ENCODE measurements at places on chromosomes 5 and 9.
A peak's percentile ranks its signal among the peaks of the same experiment; 100 is the strongest.

GRCh38 chr5:94707359-94707758, 88.9 kb downstream of the SLF1 start:
- no peak for DNase-seq

- DNase-seq = no peak
Observed at GRCh38 chr5:179905161-179905560, 2.5 kb downstream of the TBC1D9B start.

GRCh38 chr5:141585594-141585993, 33.2 kb downstream of the DIAPH1 start:
- DNase-seq = no peak

- DNase-seq = no peak
Observed at GRCh38 chr9:107841076-107841475, 351.5 kb upstream of the KLF4 start.

DNA sequence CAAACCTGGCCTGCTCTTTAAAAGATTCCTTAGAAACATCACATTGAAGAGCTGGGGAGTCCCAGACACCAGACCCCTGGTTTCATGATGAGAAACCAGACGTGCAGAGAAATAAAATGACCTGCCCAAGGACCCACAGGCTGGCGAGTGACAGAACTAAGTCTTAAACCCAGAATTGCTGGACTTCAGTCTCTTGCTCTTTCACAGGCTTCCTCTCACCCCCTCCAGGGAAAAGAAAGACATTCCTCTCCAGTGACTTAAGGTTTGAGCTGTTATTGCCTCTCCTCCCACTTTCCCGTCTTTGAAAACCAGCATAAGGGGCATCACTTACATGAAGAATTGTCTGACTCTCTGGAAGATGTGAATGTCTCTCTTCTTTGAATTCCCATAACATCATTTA, 535.2 kb downstream of the IRX1 start:
- no peak for DNase-seq

DNA sequence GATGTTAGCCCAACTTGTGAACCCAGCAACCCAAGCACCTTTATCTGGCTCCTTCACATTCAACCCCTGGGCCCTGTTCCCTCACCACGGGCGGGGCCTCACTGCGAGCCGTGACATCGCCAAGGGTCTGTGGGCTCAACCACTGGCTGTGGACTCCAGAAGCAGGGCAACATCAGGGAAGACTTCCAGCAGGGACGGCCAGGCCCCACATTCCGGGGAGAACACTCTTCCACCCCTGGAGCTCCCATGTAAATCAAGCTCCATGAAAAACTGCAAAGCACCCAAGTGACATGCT, 175.3 kb downstream of the ERCC6L2 start:
- DNase-seq = no peak

GRCh38 chr9:36064448-36065037, 27.8 kb downstream of the RECK start:
- DNase-seq = no peak

- no peak for DNase-seq
Observed at GRCh38 chr5:38259062-38259808, 876 bp downstream of the EGFLAM start.

DNA sequence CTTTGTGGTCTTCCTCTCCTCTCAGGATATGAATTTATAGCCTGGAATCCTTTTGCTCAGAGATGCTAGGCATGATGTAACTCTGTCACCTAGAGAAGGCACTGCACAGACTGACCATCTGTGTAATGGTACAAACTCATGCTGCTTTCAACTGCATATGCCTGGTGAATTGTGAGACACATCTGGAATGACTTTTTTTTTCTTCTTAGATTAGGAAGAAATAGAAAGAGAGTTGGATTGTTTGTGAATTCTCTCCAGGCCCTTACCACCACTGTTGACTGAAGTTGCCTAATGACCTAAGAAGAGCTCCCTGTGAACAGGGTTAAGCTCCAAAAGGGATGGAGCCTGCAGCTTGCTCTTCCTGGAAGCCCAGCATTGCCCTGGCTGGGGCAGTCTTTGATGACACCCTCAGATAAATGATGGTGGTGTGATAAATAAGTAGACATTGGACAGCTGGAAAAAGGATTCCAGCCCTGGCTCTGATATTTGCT, 47.8 kb upstream of the TRIM32 start:
- no peak for DNase-seq

DNA sequence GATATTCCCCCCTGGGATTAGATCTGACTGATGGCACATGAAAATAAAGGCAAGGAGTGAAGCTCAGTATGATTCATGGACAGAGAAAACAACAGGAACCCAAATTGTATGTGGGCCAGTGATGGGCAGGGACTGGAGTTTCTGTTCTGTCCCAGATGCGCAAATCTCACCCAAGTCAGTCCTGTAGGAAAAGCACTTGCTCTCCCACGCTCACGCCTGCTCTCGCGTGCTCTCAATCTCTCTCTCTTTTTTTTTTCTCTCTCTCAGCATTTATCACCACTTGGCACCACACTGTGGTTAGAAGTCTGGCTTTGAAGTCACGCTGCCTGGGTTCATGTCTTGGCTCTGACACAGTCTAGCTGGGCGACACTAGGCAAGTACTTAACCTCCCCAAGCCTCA, 106.5 kb upstream of the LRRTM2 start:
- DNase-seq = no peak

DNA sequence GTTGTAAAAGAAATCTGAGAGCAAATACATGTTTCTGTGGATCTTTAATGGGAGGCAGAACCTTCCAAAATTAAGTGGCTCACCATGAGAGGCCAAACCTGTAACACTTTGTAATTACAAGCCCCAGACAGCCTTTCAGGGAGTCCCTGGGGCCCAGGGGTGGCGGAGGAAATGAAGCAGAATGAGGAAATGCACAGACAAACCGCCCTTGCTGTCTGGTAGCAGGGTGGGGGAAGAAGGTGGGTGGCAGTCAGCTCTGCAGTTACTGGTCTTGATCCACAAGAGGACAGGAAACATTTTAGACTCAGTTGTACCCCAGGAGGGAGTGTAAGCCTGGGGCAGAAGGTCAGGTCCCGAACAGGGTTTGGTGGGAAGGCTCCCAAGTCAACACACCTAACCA, 6.5 kb downstream of the ARL14EPL start:
- no peak for DNase-seq

GRCh38 chr5:141567513-141568117, 51.2 kb downstream of the DIAPH1 start:
- DNase-seq = no peak

GRCh38 chr5:135185481-135186065, 151.5 kb upstream of the PITX1 start:
- no peak for DNase-seq

DNA sequence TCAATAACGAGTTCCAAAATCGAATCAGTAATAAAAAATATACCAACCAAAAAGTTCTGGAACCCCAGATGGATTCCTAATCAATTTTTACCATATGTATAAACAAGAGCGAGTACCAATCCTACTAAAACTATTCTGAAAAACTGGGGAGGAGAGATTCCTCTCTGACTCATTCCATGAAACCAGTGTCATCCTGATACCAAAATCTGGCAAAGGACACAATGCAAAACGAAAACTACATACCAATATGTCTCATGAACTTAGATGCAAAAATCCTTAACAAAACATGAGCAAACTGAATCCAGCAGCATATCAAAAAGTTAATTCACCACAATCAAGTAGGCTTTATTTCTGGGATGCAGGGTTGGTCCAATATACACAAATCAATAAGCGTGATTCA, 30.5 kb upstream of the MACIR start:
- DNase-seq = no peak

DNA sequence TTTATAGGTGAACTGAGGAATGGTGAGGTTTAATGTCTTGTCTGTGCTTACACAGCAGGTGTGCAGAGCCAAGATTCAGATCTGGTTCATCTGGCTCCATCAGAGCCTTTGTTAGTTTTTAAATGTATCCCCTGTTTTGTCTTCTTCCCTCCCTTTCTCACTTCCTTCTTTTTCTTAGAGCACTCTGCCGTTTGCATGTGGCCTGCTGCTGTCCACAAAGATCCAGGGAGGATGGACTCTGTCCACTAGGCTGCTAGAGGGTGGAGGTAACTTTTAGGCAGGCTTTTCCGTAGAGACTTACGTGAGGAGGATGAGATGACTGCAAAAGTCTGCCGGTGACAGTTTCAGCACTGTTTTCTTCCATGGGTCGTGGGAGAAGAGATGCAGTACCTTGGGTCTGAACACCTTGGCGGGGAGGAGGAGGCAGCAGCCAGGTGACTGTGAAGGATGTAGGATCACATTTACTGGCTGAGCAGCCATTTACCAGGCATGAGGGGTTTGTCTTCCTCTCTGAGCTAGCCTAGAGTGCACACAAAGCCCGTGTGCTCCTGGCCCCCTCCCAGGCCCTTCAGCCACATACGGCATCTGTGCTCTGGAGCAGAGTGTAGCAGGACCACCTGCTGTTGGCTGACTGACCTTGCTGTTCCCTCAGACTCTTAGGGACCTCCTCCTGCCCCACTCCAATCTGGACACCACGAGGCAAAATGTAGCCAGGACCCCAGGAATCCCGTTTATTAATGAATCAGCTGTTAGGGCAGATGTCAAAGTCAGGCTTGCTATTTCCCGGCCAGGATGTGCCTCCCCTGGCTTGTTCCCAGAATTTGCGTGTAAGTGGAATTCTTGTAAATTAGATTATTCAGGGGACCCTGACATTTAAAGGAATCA, 1.8 kb downstream of the NTMT1 start:
- no peak for DNase-seq

- peak; percentile 38 for DNase-seq
Observed at GRCh38 chr9:35903049-35903448, 3.0 kb upstream of the HRCT1 start.

- no peak for DNase-seq
Observed at GRCh38 chr5:35141739-35142138, 88.5 kb downstream of the PRLR start.

DNA sequence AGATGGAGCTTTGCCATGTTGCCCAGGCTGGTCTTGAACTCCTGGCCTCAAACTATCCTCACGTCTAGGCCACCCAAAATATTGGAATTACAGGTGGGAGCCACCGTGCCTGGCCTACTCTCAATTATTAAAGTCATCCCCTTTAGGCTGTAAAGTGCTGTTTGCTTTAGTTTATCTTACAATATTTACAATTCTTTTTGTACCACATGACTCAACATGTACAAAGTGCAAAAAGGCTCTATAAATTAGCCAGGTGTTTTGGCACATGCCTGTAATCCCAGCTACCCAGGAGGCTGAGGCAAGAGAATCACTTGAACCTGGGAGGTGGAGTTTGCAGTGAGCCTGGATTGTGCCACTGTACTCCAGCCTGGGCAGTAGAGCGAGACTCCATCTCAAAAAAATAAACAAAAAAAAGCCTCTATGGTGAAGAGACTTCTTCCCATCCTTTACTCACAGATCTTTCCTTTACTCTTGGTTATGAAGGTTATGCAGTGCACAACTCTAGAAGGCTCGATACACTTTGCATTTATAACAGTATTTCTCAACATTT, 28.5 kb upstream of the MLLT3 start:
- DNase-seq = no peak

- no peak for DNase-seq
Observed at GRCh38 chr5:27026801-27027200, 11.6 kb downstream of the CDH9 start.

DNA sequence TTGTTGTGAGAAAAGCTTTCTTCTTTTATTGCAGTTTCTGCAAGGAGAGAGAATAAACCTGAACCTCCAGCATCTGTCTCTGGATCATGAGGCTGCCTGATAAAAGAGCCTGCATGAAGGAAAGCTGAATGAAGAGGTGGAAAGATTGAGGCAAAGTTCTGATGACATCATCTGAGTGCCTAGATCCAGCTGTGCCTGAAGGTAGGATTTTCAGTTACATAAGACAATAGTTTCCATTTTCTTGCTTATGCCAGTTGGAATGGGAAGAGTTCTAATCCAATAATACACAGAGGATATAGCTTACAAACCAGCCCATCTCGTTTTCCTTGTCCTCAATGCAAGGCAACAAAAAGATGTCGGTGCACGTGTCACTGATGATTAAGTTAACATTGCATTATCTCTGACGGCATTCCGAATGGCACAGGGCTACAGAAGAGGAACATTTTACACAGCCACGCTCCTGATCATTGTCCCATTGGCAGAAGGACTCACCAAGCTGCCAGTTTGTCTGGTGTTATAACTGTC, 105.5 kb upstream of the ERCC6L2 start:
- DNase-seq = no peak

GRCh38 chr5:160525471-160526261, 104.0 kb downstream of the PTTG1 start:
- no peak for DNase-seq

- no peak for DNase-seq
Observed at GRCh38 chr5:32095261-32095671, 78.9 kb downstream of the GOLPH3 start.

DNA sequence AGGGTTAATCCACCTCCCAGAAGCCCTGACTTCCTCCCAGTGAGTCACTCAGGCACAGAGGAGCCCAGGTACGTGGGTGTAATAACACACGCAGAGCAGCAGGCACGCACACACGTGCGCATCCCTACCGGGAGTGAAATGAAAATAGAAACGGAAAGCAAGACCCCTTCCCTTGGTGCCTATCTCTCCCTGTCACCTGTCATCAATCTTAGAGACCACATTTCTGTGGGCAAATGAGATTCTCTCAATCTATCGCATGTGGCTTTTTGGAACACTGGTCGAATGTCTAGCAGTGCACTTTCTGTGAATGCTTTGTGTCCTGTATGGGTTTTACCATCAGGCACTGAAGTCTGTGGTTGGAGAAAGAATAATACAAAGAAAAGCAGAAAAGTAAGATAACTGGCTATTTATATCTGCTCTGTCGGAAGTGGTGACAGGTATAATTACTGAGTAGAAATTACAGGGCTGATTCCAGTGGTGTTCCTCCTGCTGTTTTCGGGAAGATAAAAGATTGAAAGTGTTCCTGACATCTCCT, 137.7 kb upstream of the GRIA1 start:
- peak; percentile 4 for DNase-seq

DNA sequence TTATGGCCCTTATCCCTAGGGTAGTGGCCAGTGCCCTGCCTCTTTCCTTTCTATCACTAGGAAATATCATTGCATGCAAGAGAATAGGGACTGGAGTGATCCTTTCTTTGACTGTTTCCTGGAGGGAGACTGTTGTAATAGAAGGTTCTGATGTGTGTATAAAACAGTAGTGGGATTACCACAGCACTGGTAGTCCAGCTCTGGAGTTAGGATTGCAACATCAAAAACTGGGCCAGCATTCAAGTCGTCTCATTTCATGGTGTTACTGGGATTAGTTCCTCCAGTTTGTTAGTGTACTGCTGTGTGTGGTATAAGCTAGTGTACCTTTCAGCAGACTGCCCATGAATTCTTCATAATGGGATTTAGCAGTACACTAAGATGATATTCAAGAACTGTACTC, 45.8 kb downstream of the KIAA1958 start:
- DNase-seq = no peak

DNA sequence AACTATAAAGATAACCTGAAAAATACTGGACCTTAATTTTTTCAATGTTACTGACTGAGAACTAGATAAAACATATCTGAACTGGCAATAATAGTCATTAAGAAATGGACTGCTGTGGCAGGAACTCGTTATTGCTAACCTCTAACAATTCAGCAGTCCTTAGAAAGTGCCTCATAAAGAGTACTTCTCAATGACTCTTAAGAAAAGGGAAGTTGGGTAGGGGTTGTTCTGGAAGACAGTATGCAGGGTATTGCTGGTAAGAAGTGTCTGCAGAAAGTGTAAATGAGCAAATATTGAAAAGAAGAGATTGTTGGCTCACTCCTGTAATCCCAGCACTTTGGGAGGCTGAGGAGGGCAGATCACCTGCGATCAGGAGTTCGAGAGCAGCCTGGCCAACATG, 27.9 kb downstream of the FOXD1 start:
- no peak for DNase-seq

GRCh38 chr5:2767089-2767488, 15.6 kb upstream of the IRX2 start:
- DNase-seq = no peak

All from activated T-cell treated with anti-CD3 and anti-CD28 coated beads for 24 hours (primary cell).